Activated T-cell treated with anti-CD3 and anti-CD28 coated beads for 24 hours (primary cell): ENCODE measurements at places on chromosomes 13 and 19.

DNA sequence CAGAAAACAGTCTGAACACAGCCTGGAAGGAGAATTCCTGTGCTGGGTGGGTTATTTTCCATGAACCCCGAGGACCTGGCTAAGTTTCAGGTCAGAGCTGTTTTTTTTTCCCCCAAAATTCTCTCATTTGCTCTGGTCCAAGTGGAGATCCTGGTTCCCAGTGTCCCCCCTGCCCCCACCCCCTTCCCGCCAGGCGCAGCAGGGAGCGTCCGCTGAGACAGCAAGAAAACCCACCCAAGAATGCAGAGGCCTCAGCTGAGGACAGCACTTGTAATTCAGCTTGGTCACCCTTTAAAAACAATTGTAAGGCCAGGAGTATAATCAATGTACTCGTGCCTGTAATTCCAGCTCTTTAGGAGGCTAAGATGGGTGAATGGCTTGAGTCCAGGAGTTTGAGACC is 11.4 kb upstream of the TSPAN16 start:
- no peak for DNase-seq

GRCh38 chr13:29946093-29946492 is 95.7 kb upstream of the UBL3 start:
- DNase-seq: no peak

- DNase-seq: peak; percentile 55
These were observed 76.9 kb downstream of the GADD45B start for GRCh38 chr19:2552859-2553258.

GRCh38 chr19:7083076-7083956 is 13.8 kb downstream of the ZNF557 start:
- no peak for DNase-seq

DNA sequence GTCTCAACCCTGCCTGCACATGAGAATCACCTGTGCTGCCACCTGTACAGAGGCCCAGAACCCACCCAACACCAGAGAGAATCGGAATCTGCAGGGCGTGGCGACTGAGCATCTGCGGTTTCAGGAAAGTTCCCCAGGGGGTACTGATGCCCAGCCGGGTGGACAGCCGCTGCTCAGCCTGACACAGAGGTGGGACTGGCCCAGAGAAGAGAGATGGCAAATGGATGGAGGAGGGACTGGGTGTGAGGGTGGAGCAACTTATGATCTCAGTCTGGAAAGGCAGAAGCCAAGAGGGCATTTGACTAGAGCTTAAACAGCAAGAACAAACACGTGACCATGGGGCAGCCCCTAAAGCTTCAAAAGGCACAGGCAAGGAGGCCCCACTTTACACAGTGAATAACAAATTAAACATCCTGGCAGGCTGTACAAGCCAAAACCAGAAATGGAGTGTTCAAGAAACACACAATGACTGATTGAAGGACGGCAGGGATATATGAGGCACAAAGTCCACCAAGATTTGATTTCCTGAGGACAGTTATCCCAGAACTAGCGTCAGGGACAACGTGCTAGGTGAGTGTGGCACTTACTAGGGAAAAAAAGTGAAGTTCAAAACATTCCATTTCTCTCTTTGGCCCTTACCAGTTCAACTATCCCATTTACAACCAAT is 3.1 kb downstream of the RANBP3 start:
- peak; percentile 46 for DNase-seq

- DNase-seq: no peak
These were observed 64.6 kb upstream of the KL start for GRCh38 chr13:32951580-32951979.

- no peak for DNase-seq
These were observed 2.2 kb downstream of the ZSCAN22 start for GRCh38 chr19:58328999-58329398.

DNA sequence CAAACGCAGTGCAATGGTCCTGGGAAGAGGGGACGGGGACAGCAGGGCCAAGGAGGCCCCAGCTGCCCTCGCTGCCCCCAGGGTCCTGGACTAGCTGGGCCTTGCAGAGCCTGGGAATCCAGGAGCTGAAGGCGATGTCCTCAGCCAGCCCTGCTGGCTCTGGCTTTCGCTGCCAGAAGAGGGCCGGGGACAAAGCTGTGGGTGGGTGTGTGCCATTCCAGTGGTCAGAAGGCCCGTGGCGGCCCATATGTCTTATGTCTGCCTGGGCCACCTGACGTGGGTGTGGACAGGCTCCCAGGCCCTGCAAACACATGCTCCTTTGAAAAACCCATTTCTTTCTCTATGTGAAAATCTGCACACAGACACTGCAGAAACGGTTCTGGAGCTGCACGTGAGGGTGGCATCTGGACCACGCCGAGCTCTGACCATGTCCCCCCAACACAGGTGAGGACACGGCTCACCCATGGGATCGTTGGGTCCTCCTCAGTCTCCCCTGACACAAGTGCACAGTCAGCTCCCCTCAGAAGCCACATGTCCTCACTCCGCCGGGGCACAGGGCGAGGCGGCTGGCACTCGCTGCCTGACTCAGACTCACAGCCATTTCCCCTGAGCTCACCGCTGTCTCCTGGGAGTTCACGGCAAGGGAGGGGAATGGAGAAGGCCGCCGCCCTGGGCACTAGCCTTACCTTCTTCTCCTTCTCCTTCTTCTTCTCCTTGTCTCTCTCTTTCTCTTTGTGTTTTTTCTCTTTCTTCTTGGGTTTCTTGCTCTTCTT is 16.9 kb downstream of the IZUMO4 start:
- DNase-seq: no peak

- DNase-seq: no peak
These were observed 7.6 kb downstream of the COL4A2 start for GRCh38 chr13:110314516-110315245.

- no peak for DNase-seq
These were observed 103.5 kb downstream of the POSTN start for GRCh38 chr13:37495046-37495445.

GRCh38 chr13:111267784-111268183 is 52.7 kb upstream of the TEX29 start:
- no peak for DNase-seq

- DNase-seq: no peak
These were observed 185.4 kb upstream of the SERP2 start for GRCh38 chr13:44188257-44188656.

DNA sequence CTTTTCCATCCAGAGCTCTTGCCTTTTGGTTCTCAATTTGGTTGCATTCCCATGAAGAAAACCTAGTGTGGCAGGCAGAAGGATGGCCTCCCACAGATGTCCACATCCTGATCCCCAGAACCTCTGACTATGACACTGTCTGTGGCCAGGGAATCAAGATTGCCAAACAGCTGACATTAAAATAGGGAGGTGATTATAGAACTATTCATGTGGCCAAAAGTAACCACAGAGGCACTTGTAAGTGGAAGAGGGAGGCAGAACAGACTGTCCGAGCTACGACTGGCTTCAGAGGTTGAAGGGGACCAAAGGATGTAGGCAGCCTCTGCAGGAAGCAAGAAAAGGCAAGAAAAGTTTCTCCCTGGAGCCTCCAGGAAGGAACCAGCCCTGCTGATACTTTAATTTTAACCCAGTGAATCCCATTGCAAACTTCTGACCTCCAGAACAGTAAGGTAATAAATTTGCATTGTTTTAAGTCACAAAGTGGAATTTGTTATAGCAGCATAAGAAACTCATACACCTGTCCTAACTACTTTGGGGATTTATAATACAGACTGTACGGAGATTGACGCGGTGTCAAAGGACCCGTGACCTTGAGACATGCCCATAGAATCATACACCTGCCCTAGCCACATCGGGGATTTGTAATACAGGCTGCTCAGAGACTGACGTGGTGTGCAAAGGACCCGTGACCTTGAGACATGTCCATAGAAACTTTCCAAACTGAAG is 106.5 kb downstream of the ATP11A start:
- no peak for DNase-seq

DNA sequence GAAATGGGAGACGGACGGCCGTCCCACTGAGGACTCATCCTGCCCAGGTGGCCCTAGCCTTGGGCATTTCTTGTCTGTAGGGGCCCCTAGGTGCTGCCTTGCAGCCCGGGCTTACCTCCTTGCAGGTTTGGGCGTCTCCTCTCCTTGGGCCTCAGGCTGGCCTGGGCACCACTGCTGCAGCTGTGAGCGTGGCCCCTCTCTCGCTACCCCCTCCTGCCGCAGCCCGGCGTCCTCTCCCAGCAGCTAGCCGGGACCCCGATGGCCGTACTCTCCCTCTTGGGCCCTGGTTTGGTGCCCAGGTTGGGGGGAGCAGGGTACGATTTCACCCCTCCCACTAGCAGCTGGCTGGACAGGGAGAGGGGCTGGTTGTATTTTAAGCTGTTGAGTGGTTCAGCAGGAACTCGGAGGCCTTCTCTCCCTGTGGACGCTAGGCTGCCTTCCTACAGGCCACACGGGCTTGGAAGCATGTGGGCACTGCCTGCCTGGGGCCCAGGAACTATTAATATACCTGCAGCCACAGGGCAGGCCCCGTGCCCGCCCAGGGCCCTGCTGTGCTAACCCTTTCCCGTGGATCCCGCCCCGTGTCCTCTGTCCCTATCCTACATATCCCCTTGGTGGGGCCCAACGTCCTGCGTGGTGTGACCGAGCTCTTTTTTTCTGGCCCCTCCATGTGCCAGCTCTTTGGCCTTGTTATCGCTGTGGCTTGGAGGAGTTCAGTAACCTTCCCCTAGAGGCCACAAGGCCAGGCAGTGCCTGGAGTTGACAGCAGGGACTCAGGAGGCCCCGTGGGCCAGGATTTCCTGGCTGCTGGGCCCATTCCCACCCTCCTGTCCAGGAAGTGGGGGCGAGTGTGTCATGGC is 11.7 kb downstream of the NDUFB7 start:
- DNase-seq: no peak

- DNase-seq: no peak
These were observed 514.9 kb downstream of the SLITRK6 start for GRCh38 chr13:85284349-85284748.

GRCh38 chr13:63190742-63191141 is 1775.1 kb upstream of the PCDH20 start:
- no peak for DNase-seq

GRCh38 chr13:34701919-34702318 is 240.2 kb upstream of the NBEA start:
- DNase-seq: no peak

GRCh38 chr13:54383604-54384003 is 1355.0 kb downstream of the OLFM4 start:
- no peak for DNase-seq

DNA sequence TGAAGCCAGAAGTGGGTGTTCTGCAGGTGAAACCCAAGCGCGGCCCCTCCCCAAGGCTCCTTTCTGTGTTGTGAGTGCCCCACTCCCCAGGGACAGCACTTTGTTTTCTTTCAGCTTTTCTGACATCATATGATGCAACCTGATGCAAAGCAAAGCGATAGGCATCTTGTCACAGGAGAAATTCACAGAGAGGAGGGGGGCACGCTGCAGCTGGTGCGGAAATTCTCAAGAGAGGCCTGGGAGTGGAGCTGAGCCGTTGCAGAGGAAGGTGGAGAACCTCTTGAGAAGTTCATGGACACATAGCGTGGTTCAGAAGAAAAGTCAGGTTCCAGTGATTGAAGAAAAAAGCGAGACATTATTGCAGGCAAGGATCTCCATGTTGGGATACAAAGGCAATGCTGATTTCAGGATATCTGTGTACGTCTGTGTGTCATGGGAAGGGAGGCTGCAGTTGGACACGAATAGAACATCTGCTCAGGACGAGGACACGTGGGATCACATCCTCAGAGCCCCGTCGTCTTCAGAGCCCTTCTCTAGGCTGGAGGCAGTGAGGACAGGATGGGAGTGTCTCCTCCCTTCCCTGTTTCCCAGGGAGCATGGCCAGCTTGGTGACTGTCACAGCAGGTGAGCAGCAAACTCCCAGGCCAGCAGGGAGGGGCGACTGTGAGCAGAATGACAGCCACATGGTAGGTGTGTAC is 79.2 kb downstream of the IRS2 start:
- no peak for DNase-seq

GRCh38 chr13:27971776-27972477 is 2.8 kb upstream of the CDX2 start:
- no peak for DNase-seq

DNA sequence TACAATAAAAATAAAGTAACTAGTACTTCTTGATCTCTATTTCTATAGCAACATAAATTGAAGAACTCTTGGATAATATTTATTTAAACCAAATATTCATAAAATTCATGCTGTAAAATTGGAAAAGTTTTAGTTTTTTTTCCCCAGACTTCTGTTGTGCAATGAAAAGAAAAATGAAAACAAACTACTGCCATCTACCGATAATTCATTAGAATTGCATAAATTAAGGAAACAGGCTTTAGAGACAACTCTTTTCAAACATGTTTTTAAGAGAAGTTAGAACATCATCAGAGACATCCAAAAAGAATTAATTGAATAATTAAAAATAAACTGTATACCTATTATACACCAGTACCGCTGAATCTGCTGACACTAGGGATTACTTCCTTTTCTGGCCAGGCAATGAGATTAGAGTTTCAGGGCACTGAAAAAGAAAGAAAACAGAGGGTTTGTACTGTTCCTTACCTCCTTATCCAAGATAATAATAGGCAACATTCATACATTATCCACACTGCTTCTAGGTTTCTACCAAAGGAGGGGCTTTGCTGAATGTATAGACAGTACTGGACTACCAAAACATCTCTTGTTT is 4.9 kb downstream of the CCDC122 start:
- DNase-seq: no peak

DNA sequence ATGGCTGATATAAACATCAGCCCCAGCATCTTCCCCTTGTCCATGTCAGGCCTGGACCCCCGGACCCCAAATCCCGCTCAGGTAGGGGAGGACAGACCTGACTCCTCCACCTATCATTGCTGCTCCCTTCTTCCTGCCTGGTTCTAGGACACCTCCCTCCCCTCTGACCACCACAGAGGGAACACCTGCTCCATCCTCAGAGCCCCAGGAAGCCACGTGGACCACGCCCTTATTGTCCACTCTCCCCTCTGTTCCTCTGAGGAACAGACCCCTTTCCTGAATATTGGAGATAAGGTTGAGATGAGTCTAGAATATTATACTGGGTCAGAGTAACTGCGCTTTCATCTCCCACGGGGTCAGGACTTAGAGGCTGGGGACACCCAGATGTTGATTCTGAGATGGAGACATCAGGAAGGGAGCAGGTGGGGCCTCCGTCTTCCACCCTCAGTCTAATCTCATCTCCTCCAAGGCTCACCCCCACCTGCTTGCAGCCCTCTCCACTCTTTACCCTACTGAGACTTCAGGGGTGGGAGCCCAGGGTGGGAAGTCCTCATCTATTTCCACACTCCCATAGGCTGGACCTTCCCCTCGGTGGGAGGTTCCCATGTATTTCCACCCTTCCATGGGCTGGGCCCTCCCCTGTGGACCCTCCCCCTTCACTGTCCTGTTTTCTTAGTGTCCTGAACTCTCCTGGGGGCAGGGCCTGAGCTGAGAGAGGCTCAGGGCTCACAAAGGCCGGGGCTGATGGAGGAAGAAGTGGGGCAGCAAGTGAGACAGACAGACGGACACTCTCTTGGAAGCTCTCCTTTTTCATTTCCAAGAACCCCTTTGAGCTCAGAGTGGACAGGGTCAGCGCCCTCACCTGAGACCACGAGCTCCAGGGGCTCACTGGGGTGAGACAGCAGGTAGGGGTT is 2.7 kb downstream of the LILRA4 start:
- no peak for DNase-seq
